B cell (primary cell): ENCODE measurements at places on chromosomes 4 and X. TPM values are rescaled to one million over a fixed set of nuclear protein-coding genes. Genes with fewer than 3 reads are reported as not detected.

MSANTD1 gene
- total RNA-seq, result 5.5 and 5.8 TPM in 2 replicates

SH2D1A gene
- not detected in 2 replicates for total RNA-seq

PPEF2 gene
- total RNA-seq, result 0.07 and 0.24 TPM in 2 replicates

SPON2 gene
- 3.8 and 5.3 TPM in 2 replicates for total RNA-seq

ANK2 gene
- 3.6 and 4.2 TPM in 2 replicates for total RNA-seq

DNA sequence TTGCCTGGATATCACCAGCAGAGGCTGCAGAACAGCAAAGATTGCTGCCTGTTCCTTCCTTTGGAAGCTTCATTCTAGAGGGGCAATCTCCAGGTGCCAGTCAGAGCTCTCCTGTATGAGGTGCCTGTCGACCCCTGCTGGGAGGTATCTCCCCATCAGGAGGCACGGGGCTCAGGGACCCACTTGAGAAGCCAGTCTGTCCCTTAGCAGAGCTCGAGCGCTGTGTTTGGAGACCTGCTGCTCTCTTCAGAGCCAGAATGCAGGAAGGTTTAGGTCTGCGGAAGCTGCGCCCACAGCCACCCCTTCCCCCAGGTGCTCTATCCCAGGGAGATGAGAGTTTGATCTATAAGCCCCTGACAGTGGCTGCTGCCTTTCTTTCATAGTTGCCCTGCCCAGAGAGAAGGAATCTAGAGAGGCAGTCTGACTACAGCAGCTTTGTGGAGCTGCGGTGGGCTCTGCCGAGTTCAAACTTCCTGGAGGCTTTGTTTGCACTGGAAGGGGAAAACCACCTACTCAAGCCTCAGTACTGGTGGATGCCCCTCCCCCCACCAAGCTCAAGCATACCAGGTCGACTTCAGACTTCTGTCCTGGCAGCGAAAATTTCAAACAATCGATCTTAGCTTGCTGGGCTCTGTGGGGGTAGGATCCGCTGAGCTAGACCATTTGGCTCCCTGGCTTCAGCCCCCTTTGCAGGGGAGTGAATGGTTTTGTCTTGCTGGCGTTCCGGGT is 57.9 kb downstream of the DKK2 start:
- no peaks in the 10 kb centered on the region for H3K4me1 ChIP-seq
- no peak overlapping the region for H3K27ac ChIP-seq
- no peak for DNase-seq
- H3K27me3 ChIP-seq, result no peaks in the 10 kb centered on the region

- peak; percentile 21 for DNase-seq
- no peak overlapping the region for H3K4me3 ChIP-seq
- no peaks in the 10 kb centered on the region for H3K27me3 ChIP-seq
- H3K27ac ChIP-seq, result peak overlapping the region; percentile 7
- peaks cover 25% of the 10 kb centered on the region for H3K4me1 ChIP-seq
- peaks cover 1% of the 10 kb centered on the region for H3K36me3 ChIP-seq
Measured at GRCh38 chr4:101020956-101021355, 326.4 kb downstream of the PPP3CA start.

DNA sequence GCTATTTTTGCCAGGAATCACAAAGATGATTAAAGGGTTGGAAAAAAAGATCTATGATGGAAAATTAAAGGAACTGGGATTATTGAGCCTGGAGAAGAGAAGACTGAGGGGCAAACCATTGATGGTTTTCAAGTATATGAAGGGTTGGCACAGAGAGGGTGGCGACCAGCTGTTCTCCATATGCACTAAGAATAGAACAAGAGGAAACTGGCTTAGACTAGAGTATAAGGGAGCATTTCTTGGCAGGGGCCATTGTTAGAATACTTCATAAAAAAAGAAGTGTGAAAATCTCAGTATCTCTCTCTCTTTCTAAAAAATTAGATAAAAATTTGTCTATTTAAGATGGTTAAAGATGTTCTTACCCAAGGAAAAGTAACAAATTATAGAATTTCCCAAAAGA is 75.1 kb downstream of the NPNT start:
- no peaks in the 10 kb centered on the region for H3K4me1 ChIP-seq
- H3K36me3 ChIP-seq, result no peaks in the 10 kb centered on the region
- H3K27me3 ChIP-seq, result no peaks in the 10 kb centered on the region
- no peak overlapping the region for H3K27ac ChIP-seq
- DNase-seq, result no peak

- no peak overlapping the region for H3K27ac ChIP-seq
- H3K4me3 ChIP-seq, result no peak overlapping the region
Measured at GRCh38 chrX:153639177-153640044, 7.6 kb upstream of the DUSP9 start.

GRCh38 chr4:170271723-170272122 is 182.0 kb upstream of the AADAT start:
- H3K36me3 ChIP-seq, result no peaks in the 10 kb centered on the region
- no peak overlapping the region for H3K4me3 ChIP-seq
- no peak overlapping the region for H3K27ac ChIP-seq
- H3K4me1 ChIP-seq, result no peaks in the 10 kb centered on the region

- H3K27me3 ChIP-seq, result no peaks in the 10 kb centered on the region
- H3K36me3 ChIP-seq, result no peaks in the 10 kb centered on the region
- peak overlapping the region; percentile 28 for H3K27ac ChIP-seq
- H3K4me1 ChIP-seq, result peaks cover 45% of the 10 kb centered on the region
- no peak overlapping the region for H3K4me3 ChIP-seq
- DNase-seq, result peak; percentile 25
Measured at GRCh38 chr4:37994569-37994968, 34.4 kb downstream of the PTTG2 start.

DNA sequence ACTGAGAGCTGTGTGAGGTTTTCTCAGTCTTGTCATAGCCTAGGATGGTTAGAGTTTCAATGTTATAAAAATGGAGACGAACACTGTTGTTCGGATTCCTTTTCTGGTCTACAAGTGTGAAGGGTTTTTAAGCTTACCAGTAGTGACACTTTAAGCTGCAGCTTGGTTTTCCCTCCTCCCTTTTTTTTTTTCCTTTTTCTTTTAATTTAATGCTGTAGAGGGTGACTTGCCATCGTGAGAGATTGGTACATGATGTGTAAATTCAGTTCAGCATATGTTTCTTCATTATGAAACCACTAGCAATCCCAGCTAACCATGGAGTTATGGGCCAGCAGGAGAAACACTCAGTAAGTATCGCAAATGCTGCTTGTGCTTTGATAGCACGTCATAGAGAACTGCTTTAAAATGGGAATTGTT is 165.0 kb downstream of the RAPGEF2 start:
- no peaks in the 10 kb centered on the region for H3K36me3 ChIP-seq
- DNase-seq, result no peak
- H3K27me3 ChIP-seq, result no peaks in the 10 kb centered on the region
- no peaks in the 10 kb centered on the region for H3K4me1 ChIP-seq

DNA sequence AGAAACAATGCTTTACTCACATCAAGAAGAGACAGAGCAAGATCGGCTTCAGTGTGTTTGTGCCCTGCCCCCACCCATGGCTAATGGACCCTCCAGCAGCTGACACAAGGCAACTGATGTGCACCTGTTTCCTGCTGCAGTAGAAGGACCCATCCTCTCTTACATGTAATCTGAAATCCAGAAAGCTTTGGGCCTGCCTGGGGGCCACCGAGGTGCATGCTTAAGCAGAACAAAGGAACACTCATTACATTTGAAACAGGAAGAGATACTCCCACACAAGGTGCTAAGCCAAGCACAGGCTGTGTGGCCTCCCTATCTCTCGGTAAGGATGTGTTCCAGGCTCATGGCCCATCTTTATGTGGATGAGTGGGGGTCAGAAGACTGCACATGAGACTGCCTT is 338.0 kb downstream of the SPOCK3 start:
- DNase-seq, result no peak
- H3K36me3 ChIP-seq, result no peaks in the 10 kb centered on the region
- H3K4me3 ChIP-seq, result no peak overlapping the region
- H3K27me3 ChIP-seq, result no peaks in the 10 kb centered on the region
- H3K27ac ChIP-seq, result no peak overlapping the region
- H3K4me1 ChIP-seq, result no peaks in the 10 kb centered on the region

DNA sequence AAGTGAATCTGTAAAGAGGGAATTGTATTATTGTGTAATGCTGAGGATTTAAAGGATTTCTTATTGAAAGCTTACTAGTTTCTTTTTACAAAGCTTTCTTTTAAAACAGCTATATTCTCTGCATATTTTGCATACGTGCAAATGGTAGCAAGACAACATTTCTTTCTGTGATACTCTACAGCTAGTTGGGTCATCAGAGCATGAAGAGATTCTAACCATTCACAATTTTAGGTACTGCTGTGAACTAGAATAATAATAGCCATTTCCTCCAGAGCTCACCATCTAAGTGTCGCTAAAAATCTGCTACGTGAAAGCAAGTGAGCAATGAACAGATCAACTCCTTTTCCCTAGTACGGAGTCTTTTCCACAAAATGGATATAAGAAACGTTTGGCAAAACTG is 37.3 kb downstream of the ARHGAP6 start:
- H3K4me3 ChIP-seq, result no peak overlapping the region
- no peaks in the 10 kb centered on the region for H3K36me3 ChIP-seq
- H3K27me3 ChIP-seq, result no peaks in the 10 kb centered on the region
- no peak for DNase-seq

- H3K27ac ChIP-seq, result no peak overlapping the region
- H3K4me3 ChIP-seq, result no peak overlapping the region
- H3K36me3 ChIP-seq, result no peaks in the 10 kb centered on the region
- H3K27me3 ChIP-seq, result no peaks in the 10 kb centered on the region
- no peaks in the 10 kb centered on the region for H3K4me1 ChIP-seq
Measured at GRCh38 chr4:181688872-181689271, 554.3 kb upstream of the TENM3 start.
